ENCODE measurements at places on chromosomes 6 and 20.

- DNase-seq = no peak
Measured at GRCh38 chr20:13638162-13638495, 603 bp downstream of the TASP1 start.

- no peak for DNase-seq
Measured at GRCh38 chr6:140636271-140636907, 1261.9 kb upstream of the CITED2 start.

DNA sequence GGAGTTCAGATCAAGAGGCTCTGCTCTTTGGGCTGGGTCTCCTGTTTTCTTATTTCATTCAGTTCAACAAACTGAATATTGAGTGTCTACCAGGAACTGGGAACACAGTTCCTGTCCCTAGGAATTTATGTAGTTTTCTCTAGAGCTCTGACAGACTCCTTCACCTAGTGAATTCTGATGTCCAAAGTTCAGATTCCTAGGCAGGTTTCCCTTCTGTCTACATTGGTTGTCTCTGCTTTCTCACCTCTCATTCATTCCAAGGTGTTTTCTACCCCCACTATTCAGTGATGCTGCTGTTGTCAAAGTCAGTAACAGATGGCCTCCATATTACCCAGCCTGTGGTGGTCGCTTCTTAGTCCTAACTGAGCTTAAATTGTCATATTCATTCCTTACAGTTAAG, 4.4 kb downstream of the SMIM13 start:
- DNase-seq = no peak

- no peak for DNase-seq
Measured at GRCh38 chr6:146813554-146813953, 214.8 kb downstream of the ADGB start.

DNA sequence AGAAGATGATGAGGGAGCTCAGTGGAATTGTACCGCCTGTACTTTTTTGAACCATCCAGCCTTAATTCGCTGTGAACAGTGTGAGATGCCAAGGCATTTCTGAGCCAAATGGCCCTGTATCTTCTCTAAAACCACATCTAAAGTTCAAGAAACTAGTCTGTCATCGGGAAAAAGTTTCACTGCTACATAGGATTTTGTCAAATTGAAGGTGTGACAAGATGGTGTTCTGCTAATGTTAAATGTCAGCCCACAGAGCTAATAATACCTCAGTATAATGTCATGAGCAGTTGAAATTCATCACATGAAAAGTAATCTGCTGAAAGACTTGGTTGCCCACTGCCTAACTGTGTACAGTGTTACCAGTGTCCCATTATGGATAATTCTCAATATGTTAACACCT, 9.6 kb downstream of the SUMO4 start:
- DNase-seq = no peak

GRCh38 chr20:63150391-63150898, 65.5 kb downstream of the YTHDF1 start:
- no peak for DNase-seq

DNA sequence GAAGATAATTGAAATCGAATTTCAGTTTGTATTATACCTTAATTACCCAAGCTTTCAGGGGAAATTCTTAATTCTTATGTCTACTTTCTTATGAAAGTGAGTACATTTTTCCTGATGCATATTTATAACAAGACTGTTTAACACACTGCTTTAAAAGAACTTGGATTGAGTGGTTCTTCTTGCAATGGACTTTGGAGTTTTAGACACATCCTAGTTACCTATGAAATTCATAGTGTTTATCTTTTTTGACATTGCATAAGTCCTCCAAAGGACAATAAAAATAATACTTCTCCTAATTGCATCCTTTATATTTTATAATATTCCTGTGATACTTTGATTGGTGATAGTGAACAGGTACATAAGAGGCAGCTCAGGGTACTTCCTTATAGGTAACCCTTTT, 395.6 kb upstream of the FLRT3 start:
- no peak for DNase-seq

DNA sequence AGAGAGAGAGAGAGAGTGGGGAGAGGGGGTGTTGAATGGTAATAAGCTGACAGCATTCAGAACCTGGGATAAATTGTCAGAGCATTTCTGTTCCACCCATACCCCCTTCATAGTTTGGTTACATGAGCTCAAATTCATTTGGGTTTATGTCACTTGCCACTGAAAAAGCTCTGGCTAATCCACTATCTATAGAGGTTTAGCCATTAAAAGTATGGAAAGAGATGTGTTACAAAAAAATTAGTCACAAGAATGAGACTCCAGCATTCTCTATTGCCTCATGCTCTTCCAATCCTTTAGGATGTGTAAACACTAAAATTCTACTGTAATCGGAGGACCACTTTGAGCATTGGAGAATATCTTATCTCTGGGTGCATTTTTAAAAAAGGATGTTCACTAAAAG, 297.6 kb upstream of the TCF21 start:
- DNase-seq = no peak

DNA sequence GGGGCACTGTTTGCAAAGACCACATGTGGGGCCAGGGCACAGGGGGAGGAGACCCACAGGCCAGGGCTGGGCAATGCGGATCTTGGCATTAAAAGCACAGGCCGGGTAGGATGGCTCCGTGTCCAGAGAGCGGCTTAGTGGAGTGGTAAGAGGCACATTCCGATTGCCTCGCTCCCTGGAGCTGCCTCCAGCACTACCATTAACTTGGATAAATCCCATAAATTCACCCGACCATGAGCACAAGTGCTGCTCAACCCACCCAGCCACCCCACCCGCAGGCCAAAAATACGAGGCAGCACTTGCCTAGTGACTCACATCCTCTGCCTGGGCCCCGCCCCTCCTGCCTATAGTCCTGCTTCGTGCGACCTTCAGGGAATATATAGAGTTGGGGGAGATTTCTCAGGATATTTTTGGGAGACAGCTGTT, 67.5 kb upstream of the QKI start:
- no peak for DNase-seq

DNA sequence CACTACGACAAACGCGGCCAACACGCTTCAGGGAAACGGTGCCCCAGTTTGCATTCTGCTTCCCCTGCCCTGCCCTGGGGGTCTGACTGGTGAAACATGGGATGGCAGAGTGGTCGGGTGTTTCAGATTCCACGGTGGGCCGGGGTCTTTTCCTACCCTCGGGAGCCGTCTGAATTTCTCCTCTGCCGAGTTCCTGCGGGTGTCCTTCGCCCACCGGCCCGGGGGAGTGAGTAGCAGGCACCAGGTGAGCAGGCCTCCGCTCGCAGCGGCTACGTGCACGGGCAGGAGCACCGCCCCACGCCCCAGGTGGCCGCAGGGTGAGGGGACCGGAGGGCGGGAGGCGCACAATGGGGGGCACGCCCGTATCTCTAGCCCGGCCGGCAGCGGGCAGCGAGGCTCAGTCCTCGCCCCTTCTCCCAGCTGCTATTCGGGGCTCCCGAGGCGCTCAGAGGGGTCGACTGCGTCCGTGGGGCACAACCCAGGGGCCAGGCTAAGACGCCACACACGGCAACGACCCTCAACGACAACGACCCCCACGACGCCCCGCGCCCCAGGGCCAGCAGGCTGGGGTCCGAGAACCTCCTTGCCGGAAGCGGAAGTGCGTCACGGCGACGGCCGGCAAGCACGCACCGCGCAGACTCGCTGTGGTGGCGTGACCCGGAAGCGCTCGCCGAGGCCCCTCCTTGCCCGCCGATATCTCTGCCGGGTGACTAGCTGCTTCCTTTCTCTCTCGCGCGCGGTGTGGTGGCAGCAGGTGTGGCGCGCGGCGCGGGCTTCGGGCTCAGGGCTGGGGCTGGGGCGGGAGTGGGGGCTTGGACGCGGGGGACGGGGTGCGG, at the start of gene RPS21:
TSS of gene RPS21 (plus strand) at position 721 of the 836 bp plus-strand sequence. CDS start 236 bp downstream, outside the sequence.
- peak; percentile 50 for DNase-seq

DNA sequence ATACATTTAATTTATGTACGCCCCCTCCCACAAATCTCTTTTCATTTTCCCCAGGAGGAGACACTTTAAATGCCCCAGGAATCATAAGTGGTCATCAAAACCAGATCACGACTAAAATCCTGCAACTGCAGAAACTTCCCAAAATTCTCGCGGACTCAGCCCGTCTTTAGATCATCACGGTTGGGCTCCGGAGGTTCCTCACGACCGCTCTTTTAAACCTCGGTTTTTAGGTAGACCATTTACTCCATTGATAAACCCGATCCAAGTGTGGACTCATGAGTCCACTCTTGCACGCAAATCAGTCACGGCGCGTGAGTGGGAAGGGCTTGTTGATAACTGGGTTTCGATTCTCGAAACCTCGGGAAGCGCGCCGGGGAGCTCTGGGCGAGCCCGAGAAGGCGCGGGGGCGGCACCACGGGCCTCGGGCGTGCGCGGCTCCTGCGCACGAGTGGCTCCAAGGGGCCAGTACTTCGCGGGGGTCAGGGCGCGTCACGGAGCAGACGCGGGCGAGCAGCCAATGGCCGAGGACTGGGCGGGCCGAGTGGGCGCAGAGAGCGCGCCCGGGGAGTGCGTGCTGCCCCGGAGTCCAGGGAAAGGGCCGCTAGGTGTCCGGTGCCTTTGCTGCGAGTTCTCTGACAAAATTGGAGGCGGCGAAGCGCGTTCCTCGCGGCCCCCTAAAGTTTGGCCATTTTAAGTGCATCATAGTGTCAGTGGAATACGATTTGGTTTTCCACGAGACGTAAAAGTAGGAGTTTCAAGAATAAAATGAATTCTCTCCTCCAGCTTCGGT, 635 bp upstream of the TENT5A start:
- peak; percentile 72 for DNase-seq

GRCh38 chr20:56928007-56928406, 298.9 kb downstream of the TFAP2C start:
- no peak for DNase-seq

DNA sequence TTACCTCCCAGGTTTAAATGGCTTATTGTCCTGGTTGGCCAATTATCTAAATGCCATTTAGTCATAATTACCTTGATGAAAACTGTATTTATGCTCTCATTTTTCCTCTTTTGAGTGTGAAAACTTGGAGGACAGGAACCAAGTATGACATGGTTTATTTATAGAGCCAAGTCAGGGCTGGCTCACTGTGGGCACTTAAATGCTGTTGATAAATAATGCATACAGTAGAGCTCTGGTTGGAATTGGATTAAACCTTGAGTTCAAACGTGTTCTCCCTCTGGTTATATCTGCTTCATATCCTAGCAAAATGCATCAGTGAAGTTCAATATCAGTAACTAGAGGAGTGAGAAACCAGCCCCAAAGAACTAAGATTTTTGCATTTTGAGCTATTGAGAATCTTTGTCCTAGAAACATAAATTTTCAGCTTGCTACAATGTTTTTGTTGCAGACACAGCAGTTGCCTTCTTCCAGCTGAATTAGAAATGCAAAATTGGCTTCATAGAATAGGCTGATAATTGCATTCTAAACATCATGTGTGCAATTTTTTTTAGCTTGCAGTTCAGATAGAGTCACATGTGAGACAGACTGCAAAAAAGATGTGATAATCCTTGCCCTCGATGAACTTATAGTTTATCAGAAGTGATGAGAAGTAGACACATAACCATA, 255.8 kb downstream of the BTBD3 start:
- no peak for DNase-seq

DNA sequence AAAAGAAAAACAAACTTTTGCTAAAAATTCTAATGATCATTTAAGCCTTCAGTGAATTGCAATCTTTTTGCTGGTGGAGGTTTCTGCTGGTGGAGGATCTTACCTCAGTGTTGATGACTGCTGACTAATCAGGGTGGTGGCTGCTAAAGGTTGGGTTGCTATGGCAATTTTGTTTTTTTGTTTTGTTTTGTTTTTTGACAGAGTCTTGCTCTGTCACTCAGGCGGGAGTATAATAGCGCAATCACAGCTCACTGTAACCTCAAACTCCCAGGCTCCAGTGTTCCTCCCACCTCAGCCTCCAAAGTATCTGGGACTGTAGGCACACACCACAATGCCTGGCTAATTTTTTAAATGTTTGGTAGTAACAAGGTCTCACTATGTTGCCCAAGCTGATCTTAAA, 94.7 kb downstream of the ANKRD6 start:
- DNase-seq = no peak

GRCh38 chr20:57849521-57850215, 139.9 kb upstream of the PMEPA1 start:
- no peak for DNase-seq

DNA sequence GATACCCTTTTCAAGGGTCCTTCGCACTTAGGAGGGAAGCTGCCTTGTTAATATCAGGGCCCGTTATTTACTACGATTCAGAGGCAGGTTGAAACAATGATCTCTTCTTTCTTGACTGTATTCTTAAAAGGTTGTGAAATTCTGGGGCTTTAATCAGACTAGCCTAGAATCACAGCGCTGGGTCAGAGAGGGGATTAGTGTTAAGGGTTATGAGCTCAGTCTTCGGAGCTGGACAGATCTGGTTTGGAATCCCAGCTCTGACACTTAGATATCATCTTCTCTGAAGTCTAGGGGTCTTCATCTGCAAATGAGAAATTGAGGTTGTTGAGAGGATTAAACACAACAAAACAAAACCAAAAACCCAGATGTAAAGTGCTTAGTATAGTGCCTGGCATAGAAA, 77.4 kb downstream of the CD83 start:
- DNase-seq = no peak

DNA sequence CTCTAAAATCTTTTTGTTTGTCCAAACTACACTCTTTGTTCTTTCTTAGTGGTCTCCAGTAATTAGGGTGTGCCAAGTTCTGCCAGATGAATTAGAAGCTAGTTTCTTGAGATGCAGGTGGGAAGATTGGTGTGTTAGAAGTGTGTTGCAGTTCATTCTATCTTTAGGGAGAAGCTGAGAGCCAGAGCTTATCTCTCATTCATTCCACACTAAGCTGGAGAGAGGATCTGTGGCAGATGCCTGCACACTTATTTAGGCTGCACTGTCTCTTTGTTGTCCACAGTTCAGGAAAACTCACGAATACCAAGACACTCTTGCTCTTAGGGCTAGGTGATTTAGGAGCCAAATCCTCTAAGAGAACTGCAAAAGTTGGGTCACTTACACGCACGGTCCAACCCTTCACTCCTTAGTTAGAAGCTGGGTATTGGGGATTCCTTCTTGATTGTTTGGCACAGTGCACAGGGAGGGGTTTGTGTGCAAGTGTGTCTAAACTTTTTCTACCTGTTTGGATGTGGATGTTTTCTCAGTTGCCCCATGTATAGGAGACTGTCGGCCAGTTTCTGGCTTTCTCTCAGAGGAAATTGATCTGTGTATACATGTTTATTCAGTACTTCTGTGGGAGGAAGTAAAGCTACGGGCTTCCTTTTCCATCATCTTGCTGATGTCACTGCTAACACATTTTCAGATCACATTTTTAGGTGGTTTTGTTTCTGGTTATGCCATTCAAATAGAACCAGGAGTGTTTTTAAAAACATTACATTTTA, 49.5 kb downstream of the SMAP1 start:
- no peak for DNase-seq
